ENCODE measurements at places on chromosomes 7 and 10.

DNA sequence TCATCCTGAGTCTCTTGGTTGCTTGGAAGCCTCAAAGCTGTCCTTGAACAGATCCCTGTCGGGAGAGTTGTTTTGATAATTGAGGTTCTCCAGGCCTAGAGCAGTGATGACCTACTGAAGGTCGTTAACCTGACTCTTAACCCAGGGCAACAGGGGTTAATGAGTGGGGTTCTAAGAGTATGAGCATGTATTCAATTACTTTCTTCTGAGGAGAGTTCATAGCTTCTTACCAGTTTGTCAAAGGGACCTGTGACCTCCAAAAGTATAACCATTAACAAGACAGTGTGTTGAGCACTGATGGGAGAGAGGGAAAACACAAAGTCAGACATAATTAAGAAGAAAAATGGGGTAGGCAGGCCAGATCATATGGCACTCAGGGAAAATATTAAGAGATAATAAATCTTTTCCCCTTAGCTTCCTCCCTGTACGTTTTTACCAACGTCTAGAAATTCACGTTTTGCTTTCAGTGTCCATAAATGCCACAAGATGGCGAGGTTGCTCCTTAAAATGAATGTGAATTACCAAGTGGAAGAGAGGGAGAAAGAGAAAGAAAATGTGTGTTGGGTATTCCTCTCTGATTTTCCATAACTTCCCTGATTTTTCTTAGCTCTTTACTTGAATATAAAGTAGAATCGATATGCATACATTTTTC lies 97.6 kb downstream of the SUGCT start:
- no peak for DNase-seq

- DNase-seq, result no peak
Observed at GRCh38 chr7:90412458-90413184, 9.4 kb downstream of the CLDN12 start.

- DNase-seq, result no peak
Observed at GRCh38 chr7:121328508-121329190, at the start of gene WNT16. Gene WNT16, plus strand, starts transcription at chr7:121329000. Its CDS starts 293 bp downstream, at chr7:121329293.

DNA sequence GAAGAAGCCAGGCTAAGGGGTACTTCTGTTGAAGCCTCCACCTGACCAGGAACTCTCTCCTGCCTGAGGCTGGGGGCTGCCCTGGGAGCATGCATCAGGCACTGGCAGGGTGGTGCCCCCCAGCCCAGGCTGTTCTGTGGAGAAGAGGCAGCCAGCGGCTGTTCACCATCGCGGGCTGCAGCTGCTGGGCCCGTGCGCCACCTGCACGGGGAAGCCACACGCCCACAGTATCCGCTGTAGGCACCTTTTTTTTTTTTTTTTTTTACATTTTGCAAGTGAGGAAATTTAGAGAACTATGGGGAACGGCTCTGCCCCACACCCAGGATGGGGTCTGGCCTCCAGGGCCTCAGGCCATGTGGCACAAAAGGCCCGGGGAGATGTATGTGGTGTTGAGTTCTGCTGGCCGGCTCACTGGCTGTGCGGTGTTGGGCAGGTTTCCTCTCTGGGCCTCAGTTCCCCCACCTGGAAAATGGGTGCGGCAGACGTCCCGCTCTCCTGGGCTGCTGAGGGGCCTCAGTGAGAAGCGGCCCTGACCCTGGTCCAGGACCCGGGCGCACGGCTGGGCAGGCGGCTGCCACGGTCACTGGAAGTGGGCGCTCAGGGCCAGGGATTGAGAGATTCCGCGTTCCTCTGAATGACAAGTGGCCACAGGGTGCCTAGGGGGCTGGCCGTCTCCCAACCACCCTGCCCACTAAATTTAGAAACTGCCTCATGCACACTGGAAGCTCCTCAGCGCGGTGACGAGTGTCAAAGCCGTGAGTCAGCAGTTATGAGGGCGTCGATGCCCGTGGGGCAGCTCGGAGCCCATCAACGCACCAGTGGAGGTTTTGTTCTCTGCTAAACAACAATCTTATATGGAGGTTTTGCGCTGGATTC lies 8.8 kb upstream of the INTS1 start:
- no peak for DNase-seq

DNA sequence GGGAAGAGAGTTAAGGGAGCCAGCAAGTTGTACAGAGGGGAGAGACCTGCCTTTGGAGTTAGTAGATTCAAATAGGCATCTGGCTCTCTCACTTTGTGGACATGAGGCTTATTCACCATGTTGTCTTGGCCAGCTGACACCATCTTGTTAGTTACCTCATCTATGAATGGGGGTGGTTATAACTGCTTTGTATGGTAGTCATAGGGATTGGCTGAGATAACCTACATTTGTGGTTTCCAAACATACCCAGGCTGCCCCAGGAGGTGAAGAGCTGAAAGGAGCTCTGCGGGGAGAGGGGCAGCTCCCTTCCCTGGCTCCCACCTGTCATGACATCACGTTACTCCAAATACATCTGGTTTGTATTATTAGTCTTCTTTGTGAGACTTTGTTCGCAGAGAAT lies 393.3 kb upstream of the AUTS2 start:
- no peak for DNase-seq

GRCh38 chr10:42697926-42698325 lies 59.6 kb upstream of the ZNF33B start:
- DNase-seq, result no peak
